ENCODE measurements at places on chromosomes 7 and 10.

DNA sequence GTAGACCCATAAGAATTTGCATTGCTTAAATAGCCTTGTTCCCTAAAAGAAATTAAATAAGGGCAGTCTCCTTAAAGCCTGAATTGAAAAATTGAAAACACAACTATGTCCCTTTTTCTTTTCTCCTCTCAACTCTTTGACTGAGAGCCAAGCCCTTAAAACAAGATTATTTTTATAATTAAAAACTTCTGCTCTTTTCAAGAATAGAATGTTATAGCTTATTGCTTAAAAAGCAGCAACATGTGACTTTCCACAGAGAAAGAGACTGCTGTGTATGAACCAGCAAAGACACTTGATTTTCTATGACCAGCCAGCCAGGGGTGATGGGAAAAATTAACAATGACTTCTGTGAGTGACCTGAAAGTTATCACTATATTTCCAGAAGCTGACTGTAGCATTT lies 295.2 kb upstream of the CELF2 start:
- no peak for DNase-seq

GRCh38 chr10:22534849-22535604 lies 179.4 kb downstream of the PIP4K2A start:
- DNase-seq: no peak

DNA sequence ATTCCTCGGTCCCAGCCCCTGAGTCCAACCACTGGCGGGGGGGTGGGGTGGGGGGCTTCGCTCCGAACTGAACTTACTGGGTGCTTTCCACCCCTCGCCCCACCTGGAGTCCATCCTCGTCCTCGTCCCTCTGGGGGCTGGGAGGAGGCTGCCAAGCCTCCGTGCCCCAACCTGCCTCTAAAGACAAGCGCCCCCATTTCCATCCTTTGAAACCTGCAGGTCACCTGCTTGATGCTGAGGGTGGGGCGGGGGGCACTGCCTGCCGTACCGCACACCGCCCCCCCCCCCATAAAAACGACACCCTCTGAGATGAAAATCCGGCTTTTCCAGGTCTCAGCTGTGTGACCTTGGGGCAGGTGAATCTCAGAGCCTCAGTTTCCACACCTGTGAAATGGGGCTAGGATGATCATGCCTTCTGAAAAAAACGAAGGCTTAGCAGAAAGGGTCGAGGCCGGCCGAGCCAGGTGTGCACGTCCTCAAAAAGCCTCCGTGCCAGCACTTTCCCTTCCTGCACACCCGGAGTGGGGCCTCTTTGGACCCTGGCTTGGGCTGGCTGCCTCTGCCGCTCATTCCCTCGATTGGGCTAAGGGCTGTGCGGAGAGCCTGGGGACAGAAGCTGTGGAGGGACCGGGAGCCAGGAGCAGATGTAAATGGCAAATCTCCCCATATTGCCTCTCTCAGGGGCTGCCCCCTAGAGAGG lies 967 bp downstream of the ELFN1 start:
- DNase-seq: no peak

DNA sequence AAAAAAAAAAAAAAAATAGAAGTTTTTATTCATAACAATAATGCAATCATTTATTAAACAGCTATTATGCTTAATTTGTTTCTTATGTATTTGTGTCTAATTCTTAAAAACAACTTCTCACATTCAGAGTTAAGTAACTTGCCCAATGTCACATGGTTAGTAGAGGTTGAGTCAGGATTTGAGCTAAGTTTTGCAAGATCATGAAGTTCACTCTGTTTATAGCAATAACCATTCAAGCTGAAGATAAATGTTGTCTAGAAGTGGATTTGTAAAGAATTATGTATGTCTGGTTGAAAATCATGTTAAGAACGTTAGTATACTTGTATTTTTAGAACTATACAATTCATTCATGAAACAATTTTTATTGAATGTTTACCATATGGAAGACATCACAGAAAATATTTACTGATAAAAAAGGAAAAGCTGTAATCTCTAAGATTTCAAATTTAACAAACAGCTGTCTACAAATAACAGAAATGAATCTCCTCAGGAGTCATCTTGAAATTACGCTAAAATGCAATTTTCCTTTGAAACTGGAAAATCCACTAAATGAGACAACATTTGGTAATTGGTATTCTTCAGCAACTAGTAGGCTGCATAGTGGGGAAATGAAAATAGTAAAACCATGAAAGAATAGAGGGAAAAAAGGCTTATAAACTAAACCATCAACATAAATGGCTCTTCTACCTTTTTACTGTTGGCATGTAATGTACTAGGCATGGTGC lies 70.5 kb upstream of the AHR start:
- DNase-seq: no peak

DNA sequence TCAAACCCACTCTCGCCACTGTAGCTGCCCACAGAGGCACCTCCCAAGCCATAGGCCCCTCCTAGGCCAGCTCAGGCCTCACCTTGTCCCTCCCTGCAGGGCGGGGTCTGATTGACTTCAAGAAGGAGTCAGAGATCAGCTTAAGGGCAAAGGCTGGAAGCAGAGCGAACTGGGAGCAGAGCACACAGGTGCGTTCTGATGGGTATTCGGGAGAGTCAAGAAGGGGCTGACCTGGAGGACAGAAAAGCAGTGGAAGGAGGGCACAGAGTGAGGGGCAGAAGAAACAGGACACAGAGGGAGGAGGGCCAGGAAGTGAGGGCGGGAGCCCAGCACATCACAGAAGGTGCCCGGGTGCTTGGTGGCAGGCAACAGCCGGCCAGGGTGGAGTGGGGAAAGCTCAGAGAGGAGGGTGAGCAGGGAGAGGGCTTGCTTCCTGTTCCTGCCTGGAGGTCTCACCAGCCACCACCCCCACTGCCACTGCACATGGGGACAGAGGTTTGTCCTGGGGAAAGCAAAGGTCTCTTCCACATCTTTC lies at the start of gene AOC1:
Gene AOC1 (plus strand): TSS at position 147 of the 535 bp plus-strand sequence. CDS start 3,954 bp downstream, outside the sequence.
- no peak for DNase-seq

DNA sequence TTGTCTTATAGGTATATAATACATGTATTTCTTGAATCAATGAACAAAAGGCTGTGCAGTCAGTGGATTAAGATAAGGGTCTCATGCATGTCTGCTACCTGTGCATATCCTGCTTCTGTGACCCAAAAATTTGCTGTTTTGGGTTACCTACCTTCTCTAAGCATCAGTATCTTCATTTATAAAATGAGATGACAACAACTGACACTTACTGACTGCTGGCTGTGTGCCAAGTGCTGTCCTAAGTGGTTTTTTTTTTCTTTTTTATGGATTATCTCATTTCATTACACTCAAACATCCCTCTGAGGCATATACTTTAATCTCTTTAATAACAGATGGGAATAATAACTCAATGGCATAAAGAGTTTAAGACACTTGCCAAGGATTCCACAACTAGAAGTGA lies 2.1 kb downstream of the PDK4 start:
- no peak for DNase-seq

DNA sequence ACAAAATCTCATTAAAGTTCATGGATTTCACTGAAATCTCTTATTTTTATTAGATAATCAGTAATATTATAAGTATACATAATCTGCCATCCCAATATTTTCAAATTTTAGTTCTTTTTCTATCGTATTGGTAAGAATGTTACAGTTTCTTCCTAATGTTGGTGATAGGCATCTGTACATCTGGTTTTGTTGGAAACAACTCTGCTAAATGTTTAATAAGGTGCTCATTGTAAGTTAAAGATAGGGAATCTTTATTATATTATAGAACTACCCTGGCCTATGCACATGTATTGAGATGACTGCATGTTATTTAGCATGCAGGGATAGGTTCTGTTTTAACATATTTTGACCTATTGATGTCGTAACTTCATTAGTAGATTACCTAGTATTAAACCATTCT lies 188.6 kb upstream of the PRPS1L1 start:
- DNase-seq: no peak

- DNase-seq: no peak
Observed at GRCh38 chr7:30829471-30829870, 58.3 kb downstream of the MINDY4 start.

- DNase-seq: no peak
Observed at GRCh38 chr7:74093671-74094223, 10.1 kb downstream of the LIMK1 start.

GRCh38 chr7:20200971-20201370 lies 16.2 kb downstream of the MACC1 start:
- DNase-seq: no peak
